ENCODE measurements at places on chromosomes 13 and 19.

DNA sequence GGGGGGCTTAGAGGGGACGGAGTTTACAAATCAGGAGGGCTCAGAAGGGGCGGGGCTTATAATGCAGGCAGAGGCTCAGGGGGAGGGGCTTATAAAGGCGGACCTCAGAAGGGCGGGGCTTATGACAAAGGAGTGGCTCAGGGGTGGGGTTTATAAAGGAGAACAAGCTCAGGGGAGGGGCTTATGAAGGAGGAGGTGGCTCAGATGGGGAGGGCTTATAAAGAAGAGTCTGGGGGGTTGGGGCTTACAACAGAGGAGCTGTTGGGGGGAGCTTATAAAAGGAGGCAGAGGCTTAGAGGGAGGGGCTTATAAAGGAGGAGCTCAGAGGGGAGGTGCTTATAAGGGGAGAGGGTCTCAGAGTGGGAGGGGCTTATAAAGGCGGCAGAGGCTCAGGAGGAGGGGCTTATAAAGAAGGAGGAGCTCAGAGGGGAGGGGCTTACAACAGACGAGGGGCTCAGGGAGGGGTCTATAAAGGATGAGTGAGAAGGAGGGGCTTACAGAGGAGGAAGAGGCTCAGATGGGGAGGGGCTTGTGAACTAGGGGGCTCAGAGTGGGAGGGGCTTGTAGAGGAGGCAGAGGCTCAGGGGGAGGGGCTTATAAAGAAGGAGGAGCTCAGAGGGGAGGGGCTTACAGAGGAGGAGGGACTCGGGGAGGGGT lies 1.0 kb downstream of the SMIM24 start:
- no peak for DNase-seq

GRCh38 chr13:36432106-36432544 lies at the start of gene CCNA1:
Gene CCNA1 (plus strand): TSS chr13:36432495. CDS start chr13:36433057, 562 bp downstream.
- peak; percentile 85 for DNase-seq

DNA sequence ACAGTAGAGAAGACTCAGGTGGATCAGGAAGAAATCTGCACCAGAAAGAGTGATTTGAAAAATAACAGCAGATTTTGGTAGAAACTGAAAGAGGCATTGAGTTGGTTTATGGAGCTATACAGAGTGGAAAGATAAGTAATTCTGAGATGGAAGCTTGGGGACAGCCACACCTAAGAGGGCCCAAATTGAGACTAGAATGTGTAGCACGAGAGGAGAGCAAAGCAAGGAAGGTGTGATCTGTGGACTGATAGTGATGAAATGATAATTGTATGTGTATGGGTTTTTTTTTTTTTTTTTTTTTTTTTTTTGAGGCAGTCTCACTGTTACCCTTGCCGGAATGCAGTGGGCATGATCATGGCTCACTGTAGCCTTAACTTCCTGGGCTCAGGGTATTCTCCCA lies 16.3 kb downstream of the SAE1 start:
- DNase-seq: no peak

DNA sequence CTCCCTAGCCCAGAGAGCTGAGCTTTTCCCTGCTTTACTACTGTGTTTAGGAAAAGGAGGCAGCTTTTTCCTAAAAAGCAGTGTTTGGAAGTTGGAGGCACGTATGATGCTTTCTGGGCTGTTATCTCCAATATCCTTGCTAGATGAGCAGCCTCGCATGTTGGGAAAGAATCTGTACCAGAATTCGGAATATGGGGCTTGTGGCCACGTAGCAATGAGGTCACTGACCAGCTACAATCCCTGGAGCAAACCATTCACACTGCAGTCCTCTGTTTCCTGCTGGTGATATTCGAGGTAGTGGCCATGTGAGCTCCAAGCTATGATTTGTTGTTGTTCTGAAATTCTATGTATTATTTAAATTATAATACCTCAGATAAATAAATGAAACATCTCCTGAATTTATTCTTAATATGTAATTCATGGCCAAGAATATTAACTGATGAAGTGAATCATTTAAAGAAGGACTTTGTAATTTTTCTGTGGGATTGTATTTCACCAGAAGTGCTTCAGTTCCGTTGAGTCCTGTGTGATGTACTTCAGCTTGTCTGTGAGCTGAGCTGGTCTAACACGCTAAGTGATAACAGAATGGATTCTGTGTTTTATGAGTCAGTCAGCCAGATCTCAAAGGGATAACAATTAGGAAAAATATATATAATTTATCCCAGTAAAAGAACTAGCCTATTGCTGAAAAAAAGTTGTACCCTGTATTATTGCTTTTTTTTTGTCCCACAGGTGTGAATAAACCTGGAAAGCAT lies 319.5 kb downstream of the SHISA2 start:
- no peak for DNase-seq

GRCh38 chr19:43802216-43802951 lies at the start of gene LYPD5:
Gene LYPD5 (minus strand): TSS chr19:43802447. CDS start chr19:43802380, 67 bp downstream.
- no peak for DNase-seq

DNA sequence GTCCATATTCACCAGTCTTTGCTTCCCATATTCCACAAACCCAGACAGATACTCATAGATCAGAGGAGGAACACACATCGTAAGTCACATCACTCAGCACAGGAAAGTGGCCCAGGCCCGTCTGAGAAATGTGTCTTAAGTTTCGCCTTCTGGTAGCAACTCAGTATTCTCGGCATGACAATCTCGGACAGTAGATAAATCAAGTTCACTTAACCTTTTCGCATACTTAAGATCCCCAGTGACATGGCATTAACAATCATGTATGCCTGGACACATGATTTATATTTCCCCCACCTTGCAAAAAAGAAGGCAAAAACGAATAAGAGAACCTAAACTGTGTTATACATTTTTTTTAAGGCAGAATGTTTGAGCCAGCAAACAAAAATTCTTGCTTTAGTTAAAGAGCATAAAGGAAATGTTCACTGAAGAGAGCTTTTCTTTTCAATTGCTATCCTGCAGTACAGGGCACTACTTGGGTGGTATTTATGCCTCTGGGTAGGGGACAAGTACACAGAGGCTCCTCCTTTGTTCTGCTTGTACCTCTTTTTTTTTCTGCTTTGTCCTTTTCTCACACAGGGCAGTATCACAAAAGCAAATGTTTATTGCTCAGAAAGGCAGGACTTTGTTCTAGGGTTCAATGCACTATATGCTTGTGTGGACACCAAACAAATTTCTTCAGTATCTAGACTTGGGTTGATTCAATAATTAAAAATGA lies 360.6 kb downstream of the TDRD3 start:
- DNase-seq: no peak

DNA sequence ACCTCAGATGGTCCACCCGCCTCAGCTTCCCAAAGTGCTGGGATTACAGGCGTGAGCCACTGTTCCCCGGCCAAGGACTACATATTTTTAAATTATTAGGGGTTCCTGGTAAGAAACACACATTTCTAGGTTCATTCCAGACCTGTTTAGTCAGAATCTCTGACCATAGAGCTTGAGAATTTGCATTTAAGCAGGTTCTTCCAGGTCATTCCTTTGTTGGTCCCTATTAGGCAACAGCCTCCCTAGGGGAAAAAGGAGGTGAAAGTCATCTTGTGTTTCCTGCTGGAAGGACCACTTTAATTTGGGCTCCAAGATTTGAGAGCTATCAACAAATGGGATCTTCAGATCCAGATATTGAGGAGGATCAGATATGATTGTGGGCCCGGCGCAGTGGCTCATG lies 16.3 kb downstream of the S1PR2 start:
- DNase-seq: no peak

DNA sequence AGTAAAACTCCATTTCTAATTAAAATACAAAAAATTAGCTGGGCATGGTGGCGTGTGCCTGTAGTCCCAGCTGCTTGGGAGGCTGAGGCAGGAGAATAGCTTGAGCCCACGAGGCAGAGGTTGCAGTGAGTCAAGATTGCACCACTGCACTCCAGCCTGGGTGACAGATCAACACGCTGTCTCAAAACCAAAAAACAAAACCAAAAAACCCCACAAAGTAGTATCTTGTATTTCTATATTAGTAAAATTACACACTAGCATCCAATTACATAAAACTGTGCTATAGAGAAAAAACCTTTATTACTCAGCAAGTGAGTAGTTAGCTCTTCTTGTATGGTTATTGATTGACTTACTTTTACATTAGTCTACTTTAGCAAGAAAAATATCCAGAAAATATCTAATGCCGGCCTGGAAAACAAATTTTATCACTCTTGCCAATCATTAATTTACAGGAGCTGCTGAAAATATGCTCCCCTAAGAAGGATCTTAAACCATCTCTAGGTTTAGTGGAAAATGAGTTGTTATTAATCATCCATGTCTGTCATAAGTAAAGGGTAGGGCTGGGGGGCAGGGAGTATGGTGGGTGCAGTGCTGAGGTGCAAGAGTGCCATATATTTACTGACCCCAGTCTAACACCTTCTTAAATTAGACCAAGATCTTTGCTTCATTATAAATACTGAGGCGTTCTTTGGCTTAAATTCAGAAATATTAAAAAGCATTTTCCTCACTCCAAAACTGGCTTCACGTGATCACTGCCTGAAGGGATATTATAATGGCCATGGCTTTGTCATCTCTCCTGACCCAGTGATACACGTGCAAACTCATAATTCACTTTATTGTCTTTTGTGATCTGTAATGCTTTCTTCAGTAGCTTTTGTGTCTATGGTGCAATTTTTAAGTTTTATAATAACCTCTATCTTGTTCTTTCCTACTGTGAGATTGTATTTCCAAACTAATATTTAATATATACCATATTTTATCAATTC lies 44.1 kb downstream of the UBL3 start:
- DNase-seq: no peak

GRCh38 chr13:58680115-58680514 lies 1048.6 kb downstream of the PCDH17 start:
- no peak for DNase-seq

DNA sequence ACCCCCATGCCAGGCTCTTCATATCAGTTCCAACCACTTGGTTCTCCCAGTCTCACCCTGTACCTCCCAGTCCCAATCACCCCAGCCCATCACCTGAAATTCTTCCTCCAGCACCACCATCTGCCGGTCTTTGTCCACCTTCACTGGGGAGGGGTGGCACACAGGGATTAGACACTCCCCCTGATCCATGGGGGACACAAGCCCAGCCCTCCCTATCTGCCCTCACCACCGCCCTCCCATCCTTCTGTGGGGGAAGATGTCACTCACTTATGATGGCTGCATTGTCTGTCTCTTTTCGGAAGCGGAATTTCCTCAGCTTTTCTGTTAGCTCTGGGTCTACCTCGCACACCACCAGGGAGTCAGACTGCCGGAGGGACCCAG lies 685 bp downstream of the GMFG start:
- DNase-seq: no peak

DNA sequence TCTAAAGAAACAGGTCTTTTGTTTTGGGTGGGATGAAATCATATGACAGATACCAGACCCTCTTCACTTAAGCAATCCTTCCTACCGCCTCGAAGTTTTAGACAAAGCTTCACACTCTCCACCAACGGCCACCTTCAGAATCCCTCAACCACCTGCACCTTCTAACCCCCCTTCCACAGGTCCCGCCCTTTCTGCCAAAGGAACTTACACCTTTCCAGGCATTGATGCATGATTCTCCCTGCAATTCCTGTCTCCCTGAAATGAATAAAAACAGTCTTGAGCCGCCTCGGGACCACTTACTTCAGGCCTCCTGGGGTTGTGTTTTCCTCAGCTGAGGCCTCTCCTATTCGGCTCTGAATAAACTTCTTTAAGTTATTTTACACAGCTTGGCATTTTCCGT lies 859 bp downstream of the ZNF433 start:
- DNase-seq: no peak

DNA sequence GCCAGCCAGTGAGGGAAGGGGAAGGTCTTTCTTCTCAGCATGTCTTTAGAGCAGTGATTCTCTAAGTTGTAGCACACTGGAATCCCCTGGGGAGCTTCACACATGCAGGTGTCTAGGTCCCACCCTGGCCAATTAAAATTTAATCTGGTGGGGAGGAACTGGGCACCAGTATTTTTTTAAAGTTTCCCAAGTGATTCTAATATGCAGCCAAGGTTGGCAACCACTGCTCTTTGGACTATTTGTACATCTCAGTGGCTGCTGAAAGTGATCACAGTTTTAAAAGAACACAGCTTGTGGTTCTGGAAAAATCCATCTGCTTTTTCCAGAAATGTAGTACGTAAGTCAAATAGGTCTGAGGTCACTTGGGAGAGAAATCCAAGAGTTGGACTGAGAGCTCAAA lies 10.7 kb upstream of the KATNAL1 start:
- DNase-seq: no peak

DNA sequence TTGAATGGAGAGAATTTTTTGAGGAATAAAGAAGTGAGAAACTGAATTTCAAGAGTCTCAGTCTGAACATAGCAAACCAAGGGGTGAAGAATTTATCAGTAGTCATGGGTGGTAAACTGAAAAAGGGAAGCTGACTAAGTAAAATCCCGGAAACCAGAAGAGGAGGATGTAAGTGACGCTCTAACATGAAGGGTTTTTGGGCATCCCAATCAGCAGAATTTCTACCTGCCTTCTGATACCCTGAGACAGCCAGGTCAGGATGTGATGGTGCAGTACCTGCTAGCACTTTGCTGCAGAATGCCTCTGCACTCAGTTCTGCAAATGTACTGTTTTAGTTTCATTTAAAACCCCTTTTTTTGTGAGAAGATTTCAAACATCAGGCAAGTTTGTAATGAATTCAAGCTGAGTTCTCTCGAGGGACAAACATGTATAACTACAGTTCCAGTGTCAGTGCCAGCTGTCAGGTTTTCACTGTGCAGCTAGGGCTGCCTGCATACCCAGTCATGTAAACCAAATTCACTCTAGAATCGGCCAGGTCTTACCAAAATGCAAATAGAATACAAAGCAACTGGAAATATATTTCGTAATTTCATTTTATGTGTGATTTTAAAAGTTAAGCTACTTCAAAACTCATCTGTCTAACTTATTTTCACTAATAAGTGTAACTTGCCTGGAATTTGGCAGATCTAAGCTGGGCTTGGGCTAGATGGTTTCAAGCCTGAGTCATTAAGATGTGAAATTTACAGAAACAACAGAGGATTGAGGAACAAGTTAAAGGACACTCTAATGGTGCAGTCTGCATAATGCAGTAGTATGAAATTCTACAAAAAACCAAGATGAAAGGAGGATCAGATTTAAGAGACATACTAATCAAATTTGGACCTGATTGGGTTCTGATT lies 13.8 kb downstream of the METTL21C start:
- no peak for DNase-seq

Data from NCI-H1930 (cell line).